Thyroid gland (tissue), 4 donors: ENCODE measurements at places on chromosomes 3 and 15. TPM values are rescaled to one million over a fixed set of nuclear protein-coding genes. Genes with fewer than 3 reads are reported as not detected.

The EAF2 gene
- total RNA-seq = 2.6 TPM

The CAND2 gene
- 9.7 TPM for total RNA-seq

The TMEM44 gene
- 11.0 TPM for total RNA-seq

The SLC27A2 gene
- 10.3 TPM for total RNA-seq

The CD96 gene
- 4.6 TPM for total RNA-seq

The RFC4 gene
- total RNA-seq = 7.3 TPM

The RHCG gene
- not detected for total RNA-seq

The IGDCC3 gene
- total RNA-seq = 0.22 TPM

The HESX1 gene
- 1.6 TPM for total RNA-seq

The CX3CR1 gene
- 1.9 TPM for total RNA-seq

The CADPS gene
- not detected for total RNA-seq

The MCF2L2 gene
- 0.49 TPM for total RNA-seq

The CMTM8 gene
- total RNA-seq = 17.3 TPM

The CYP1A2 gene
- total RNA-seq = 2.8 TPM

The ROBO1 gene
- 18.4 TPM for total RNA-seq

The TRH gene
- not detected for total RNA-seq
